ENCODE measurements at places on chromosomes 12 and 14.

DNA sequence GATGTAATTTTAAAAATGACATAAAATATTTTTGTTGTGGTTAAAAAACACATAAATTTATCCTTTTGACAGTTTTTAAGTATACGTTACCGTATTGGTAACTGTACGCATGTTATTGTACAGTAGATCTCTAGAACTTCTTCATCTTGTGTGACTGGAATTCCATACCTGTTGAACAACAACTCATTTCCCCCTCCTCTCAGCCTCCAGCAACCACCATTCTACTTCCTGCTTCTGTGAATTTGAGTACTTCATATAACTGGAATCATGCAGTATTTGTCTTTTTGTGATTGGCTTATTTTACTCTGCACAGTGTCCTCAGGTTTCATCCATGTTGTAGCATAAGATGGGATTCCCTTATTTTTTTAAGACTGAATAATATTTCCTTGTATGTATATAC is 113.6 kb upstream of the ATF1 start:
- DNase-seq: no peak

GRCh38 chr12:55703901-55704761 is 3.6 kb downstream of the ITGA7 start:
- peak; percentile 52 for DNase-seq

DNA sequence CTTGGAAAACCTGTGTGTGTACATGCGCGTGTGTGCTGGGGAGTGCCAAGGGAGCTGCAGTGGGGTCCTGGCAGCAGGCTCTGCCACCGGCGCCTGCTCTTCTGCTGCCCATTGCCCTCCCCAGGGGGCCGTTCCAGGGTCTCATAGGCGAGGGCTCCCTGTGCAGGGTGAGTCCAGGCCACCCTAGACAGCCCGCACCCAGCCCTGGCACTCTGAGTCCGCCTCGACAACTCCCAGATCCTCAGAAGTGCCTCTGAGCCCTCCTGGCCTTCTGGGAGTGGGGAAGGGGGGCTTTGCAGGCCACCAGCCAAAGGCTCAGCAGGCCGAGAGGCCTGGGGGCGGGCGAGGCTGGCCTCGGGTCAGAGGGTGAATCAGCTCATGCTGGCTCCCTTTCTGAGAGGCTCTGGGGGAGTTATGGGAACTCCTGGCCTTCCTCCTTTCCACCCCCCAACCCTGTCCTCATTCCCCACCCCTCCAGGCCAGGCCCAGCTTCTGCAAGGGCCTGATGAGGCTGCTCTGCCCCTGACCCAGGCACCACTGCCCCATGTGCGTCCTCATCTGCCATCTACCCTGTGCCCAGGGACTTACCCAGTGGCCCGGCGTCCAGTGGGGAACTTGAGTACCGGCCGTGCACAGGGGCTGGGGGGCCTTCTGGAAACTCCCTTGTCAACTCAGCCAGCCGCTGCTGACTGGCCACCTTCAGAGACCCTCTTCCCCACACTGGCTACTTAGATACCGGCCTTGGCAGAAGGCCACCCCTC is 2.1 kb upstream of the TEDC1 start:
- DNase-seq: no peak

DNA sequence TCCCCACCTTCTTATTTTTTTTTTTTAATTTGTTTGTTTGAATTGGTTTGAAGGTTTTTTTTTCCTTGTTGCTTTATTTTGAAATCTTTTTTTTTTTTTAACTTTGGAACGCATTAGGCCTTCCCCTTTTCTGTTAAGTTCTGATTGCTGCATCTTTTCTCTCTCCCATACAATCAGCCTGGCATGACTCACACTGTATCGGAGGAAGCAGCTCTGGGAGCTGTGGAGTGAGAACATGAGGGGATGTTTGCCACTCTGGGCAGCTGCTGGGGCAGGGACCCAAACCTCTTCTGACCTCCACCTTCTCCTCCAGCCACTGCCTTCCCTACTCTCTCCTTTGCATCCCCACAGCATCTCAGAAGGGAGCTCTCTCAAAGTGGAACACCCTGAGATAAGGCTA is 160.3 kb upstream of the FKBP4 start:
- peak; percentile 3 for DNase-seq

DNA sequence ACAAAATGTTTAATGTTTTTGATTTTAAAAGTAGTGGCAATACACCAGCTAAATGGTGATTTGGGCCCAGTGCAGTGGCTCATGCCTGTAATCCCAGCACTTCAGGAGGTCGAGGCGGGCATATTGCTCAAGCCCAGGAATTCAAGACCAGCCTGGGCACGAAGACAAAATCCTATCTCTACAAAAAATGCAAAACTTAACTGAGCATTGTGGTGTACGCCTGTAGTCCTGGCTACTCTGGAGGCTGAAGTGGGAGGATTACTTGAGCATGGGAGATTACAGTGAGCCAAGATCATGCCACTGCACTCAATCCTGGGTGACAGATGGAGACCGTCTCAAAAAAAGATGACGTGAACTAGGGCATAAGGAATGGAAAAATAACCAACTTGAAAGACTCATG is 4.7 kb downstream of the RPL36AL start:
- no peak for DNase-seq

DNA sequence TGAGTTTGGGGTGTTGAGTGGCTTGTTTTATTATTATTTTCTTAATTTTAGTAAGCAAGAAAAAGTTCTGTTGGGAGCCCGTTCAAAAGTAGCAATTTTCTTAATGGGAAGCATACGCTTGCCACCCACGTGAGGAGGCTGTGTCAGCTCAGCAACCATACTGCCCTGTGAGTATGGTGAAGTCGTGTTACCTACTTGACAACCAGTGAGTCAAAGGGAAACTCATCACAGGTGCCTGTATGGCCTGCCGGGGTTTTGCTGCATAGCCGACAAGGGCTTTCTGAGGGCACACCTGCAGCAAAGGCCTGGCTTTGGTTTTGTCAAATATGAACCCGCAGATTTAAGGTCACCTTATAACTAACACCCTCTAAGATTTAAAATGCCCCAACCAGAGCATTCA is 31.1 kb downstream of the PITPNM2 start:
- no peak for DNase-seq

DNA sequence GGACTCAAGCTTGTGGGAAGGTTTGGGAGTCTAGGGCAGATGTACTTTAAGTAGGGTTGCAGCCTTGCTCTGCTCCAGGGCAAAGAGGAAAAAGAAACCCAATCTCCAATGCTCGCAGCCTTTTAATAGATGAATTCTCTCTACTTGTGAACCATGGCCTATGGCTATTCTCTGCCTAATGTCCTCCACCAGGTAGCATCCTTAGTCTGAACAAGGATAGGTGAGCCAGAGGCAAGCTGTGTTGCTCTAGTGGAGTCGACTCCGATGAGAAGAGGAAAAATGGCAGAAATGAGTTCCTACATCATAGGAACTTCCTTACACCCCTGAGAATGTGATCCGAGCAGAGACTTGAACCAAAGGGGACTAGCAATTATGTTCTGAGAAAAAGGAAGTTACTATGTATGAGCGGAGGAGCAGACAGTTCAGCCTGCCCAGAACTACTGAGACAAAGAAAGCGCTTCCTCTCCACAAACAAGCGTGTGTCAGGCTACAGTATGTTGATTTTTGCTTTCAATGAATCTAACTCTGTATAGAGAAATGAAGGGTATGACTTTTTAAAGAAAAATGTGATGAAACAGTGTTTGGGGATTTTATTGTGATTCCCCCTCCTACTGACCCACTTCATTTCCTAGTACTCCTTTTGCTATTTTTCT is 153.6 kb upstream of the ARID2 start:
- DNase-seq: peak; percentile 23
